ENCODE measurements at places on chromosomes 11 and 22.

GRCh38 chr11:80837051-80837450 is 1396.2 kb upstream of the TENM4 start:
- H3K36me3 ChIP-seq, result no peaks in the 10 kb centered on the region
- H3K4me1 ChIP-seq, result no peaks in the 10 kb centered on the region
- no peaks in the 10 kb centered on the region for H3K27me3 ChIP-seq

- no peak for DNase-seq
Measured at GRCh38 chr11:76648061-76648460, 22.5 kb downstream of the LRRC32 start.

GRCh38 chr11:58059007-58059350 is 28.2 kb downstream of the OR6Q1 start:
- H3K27ac ChIP-seq, result no peak overlapping the region
- H3K27me3 ChIP-seq, result no peaks in the 10 kb centered on the region
- no peak for DNase-seq
- H3K36me3 ChIP-seq, result no peaks in the 10 kb centered on the region
- no peak overlapping the region for H3K4me3 ChIP-seq

- H3K4me3 ChIP-seq, result no peak overlapping the region
- no peak overlapping the region for H3K27ac ChIP-seq
- H3K27me3 ChIP-seq, result no peaks in the 10 kb centered on the region
- no peaks in the 10 kb centered on the region for H3K4me1 ChIP-seq
- no peak for DNase-seq
Measured at GRCh38 chr22:23910496-23911190, 16.5 kb downstream of the MIF start.

DNA sequence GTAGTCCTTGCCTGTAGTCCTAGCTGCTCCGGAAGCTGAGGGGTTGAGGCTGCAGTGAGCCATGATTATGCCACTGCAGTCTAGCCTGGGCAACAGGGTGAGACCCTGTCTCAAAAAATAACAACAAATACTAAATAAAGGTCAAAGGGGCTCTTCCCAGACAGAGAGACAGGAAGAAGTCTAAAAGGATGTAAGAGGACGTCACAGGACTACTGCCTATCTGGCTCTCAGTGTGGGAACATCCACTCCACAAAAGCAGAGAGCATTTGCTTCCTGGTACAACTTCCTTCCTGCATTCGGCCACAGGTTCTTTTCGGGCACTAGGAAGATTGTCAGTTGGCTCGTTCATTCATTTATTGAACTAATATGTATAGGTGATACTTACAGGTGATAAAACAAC is 110.6 kb downstream of the SGSM3 start:
- H3K4me1 ChIP-seq, result no peaks in the 10 kb centered on the region
- no peaks in the 10 kb centered on the region for H3K27me3 ChIP-seq
- no peaks in the 10 kb centered on the region for H3K36me3 ChIP-seq
- no peak overlapping the region for H3K27ac ChIP-seq
